ENCODE measurements at places on chromosomes 3 and 15. TPM values are rescaled to one million over a fixed set of nuclear protein-coding genes. Genes with fewer than 3 reads are reported as not detected.

The RARB gene
- 30.3 TPM for total RNA-seq

The DPH3 gene
- total RNA-seq, result 31.5 TPM

The CCDC13 gene
- not detected for total RNA-seq

The LDHAL6B gene
- total RNA-seq, result 3.6 TPM

The GHSR gene
- 1.4 TPM for total RNA-seq

The SOX2 gene
- total RNA-seq, result 2.2 TPM

The PSMA4 gene
- 110 TPM for total RNA-seq

The SCG3 gene
- total RNA-seq, result not detected

The DNASE1L3 gene
- 1.9 TPM for total RNA-seq

The UBE3A gene
- 108 TPM for total RNA-seq

The TMCO5A gene
- 5.3 TPM for total RNA-seq

The TMEM115 gene
- 19.7 TPM for total RNA-seq
